ENCODE measurements at places on chromosomes 2 and 18.

- peaks cover 1% of the 10 kb centered on the region for H3K27me3 ChIP-seq
- H3K4me3 ChIP-seq: no peak overlapping the region
- DNase-seq: no peak
- H3K36me3 ChIP-seq: no peaks in the 10 kb centered on the region
- no peaks in the 10 kb centered on the region for H3K4me1 ChIP-seq
- no peak overlapping the region for H3K27ac ChIP-seq
These were observed 211.1 kb upstream of the FAM98A start for GRCh38 chr2:33810046-33810835.

DNA sequence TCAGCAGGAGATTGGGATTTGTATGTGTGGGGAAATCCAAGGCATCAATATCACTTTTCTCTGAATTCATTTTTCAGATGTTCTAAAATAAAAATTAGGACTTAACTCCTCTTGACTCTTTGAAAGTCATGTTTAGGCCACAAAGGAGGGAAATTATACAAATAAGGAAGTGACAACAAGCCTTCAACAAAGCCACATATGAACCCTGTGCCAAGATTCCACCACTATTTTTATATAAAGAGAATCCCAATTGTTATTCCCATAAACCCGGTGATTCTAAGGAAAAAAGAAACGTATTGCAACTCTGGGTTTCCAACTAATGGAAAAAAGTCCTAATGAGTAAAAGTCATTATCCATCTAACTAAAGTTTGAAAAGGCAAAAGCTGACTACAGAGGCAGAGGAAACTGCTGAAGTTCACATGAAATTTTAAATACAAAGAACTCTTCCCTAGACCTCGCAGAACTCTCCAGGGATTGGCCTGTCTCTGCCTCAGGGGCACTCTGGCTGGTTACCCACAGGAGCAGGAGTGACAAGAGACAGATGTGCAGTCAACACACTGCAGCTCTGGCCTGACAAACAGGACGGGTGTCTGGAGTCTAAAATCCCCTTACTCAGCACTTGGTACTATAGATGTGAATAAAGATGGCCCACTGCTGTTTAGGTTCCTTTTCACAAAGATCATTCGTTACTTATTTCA is 11.5 kb downstream of the NPC1 start:
- no peak for DNase-seq
- H3K27ac ChIP-seq: peak overlapping the region; percentile 91
- H3K27me3 ChIP-seq: no peaks in the 10 kb centered on the region
- peaks cover 32% of the 10 kb centered on the region for H3K36me3 ChIP-seq
- H3K4me1 ChIP-seq: peaks cover 34% of the 10 kb centered on the region
- peak overlapping the region; percentile 61 for H3K4me3 ChIP-seq

- no peak overlapping the region for H3K27ac ChIP-seq
- H3K4me3 ChIP-seq: no peak overlapping the region
- no peaks in the 10 kb centered on the region for H3K4me1 ChIP-seq
- H3K27me3 ChIP-seq: no peaks in the 10 kb centered on the region
- no peaks in the 10 kb centered on the region for H3K36me3 ChIP-seq
These were observed 377.4 kb downstream of the RPRM start for GRCh38 chr2:153101187-153101586.

- peak overlapping the region; percentile 28 for H3K27ac ChIP-seq
- H3K4me3 ChIP-seq: no peak overlapping the region
- DNase-seq: peak; percentile 42
These were observed 97.0 kb downstream of the RNF144A start for GRCh38 chr2:7014174-7014640.

GRCh38 chr2:166926657-166927056 is 38.4 kb downstream of the XIRP2 start:
- no peak overlapping the region for H3K4me3 ChIP-seq
- no peaks in the 10 kb centered on the region for H3K4me1 ChIP-seq
- no peak overlapping the region for H3K27ac ChIP-seq
- no peak for DNase-seq
- H3K27me3 ChIP-seq: no peaks in the 10 kb centered on the region

GRCh38 chr2:42163444-42164045 is 5.6 kb upstream of the EML4 start:
- H3K4me1 ChIP-seq: peaks cover 11% of the 10 kb centered on the region
- no peak for DNase-seq

DNA sequence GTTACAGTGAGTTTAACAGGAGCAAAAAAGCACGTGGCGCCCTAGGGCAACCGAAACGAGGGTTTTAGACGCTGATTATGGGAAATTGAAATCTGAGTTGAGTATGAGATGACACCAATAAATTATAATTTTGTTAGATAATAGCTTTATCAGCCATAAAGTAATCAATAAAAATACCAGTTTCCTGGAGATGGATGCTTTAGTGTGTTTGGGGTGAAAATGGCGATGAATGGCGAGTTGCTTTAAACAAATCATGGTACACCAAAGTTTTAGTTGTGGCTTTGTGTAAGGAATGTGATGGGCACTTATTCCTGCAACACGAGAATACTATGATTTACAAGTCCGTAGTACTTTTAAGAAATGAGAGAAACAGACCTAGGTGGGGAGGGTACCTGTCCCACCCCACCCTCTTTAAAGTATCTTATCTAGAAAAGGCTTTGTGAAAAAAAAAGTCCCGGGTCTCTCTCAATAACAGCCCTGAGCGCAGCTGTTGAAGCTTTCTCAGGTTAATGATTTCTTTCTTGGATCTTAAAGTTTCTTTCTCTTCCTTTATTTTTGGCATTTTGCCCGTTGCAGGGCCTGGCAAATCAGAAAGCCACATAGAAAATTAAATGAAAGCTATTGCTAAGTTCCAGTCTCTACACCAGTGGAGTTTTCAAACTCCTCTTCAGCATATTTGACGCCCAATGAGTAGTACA is 1.5 kb upstream of the RRM2 start:
- no peak for DNase-seq
- H3K27me3 ChIP-seq: peaks cover 6% of the 10 kb centered on the region
- H3K27ac ChIP-seq: peak overlapping the region; percentile 69
- no peaks in the 10 kb centered on the region for H3K36me3 ChIP-seq

DNA sequence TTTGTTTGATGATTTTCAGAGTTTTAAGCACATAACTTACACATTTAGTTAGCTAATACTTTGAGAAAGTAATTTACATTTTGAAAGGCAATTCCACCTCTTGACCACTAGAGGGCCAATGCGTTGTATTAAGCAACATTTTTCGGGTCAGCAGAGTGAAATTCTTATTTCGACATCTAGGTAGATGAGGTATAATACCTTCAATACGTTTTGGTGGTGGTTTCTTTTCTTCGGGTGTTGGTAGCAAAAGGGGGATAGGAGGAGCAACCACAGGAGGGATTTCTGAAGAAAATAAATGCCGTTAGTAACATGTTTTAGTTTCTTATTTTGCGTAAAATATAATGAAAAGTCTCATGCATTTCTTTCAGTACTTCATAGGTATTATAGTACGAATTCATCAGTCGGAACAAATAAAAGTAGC is 106.3 kb downstream of the TTN start:
- no peak overlapping the region for H3K4me3 ChIP-seq
- DNase-seq: peak; percentile 32
- H3K27me3 ChIP-seq: no peaks in the 10 kb centered on the region
- peaks cover 6% of the 10 kb centered on the region for H3K4me1 ChIP-seq

DNA sequence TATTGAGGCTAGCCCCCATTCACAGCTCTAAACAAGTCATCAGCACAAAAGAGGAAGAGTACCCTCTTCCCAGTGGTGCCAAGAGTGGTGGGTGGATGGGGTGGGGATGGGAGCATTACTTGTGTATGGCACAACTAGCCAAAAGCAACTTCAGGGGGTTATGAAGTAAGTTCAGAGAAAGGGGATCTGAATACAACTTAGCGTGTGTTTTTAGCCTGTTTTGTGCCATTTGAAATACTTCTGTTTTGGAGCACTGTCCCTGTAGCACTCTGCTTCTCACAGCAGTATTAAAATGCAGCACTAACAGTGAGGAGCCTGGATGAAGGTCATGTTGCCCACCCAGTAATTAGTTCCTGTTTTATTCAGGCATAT is 113.5 kb downstream of the CRIM1 start:
- peaks cover 5% of the 10 kb centered on the region for H3K36me3 ChIP-seq
- DNase-seq: no peak
- H3K4me3 ChIP-seq: no peak overlapping the region
- no peak overlapping the region for H3K27ac ChIP-seq
- no peaks in the 10 kb centered on the region for H3K4me1 ChIP-seq
- H3K27me3 ChIP-seq: peaks cover 4% of the 10 kb centered on the region

DNA sequence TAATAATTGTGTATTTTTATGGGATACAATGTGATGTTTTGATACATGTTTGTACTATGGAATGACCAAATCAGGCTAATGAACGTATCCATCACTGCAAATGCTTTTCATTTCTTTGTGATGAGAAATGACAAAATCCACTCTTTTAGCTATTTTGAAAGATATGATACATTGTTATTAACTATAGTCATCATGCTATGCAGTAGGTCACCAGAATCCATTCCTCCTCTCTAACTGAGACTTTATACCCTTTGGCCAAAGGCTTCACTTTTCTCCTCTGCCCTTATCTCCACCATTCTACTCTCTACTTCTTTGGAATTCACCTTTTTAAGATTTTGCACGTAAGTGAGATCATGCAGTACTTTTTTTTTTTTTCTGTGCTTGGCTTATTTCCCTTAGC is 44.5 kb upstream of the TMEM17 start:
- H3K4me1 ChIP-seq: no peaks in the 10 kb centered on the region
- H3K27me3 ChIP-seq: peaks cover 9% of the 10 kb centered on the region
- H3K36me3 ChIP-seq: no peaks in the 10 kb centered on the region
- no peak for DNase-seq
- no peak overlapping the region for H3K27ac ChIP-seq
- H3K4me3 ChIP-seq: no peak overlapping the region

DNA sequence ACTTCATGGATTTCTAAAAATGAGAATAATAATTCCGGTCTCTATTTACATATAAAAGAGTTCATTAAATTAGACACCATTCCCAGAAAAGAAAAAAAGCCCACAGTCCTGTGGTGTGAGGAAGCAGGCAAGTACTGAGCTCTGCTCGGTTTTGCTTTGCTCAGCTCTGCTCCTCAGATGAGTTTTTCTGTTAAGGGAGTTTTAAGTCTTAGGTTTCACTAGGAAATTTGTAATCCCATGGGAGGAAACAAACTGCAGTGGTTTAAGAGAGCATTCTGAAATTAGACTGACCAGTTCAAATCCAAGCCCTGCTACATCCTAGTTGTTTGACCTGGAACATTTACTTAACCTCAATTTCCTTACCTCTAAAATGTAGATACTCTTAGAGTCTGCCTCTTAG is 338.6 kb upstream of the MMADHC start:
- H3K4me3 ChIP-seq: no peak overlapping the region
- H3K36me3 ChIP-seq: no peaks in the 10 kb centered on the region
- H3K27me3 ChIP-seq: peaks cover 1% of the 10 kb centered on the region
- H3K27ac ChIP-seq: no peak overlapping the region
- no peaks in the 10 kb centered on the region for H3K4me1 ChIP-seq

GRCh38 chr2:55970500-55970899 is 46.9 kb upstream of the EFEMP1 start:
- H3K4me3 ChIP-seq: no peak overlapping the region
- no peak overlapping the region for H3K27ac ChIP-seq

DNA sequence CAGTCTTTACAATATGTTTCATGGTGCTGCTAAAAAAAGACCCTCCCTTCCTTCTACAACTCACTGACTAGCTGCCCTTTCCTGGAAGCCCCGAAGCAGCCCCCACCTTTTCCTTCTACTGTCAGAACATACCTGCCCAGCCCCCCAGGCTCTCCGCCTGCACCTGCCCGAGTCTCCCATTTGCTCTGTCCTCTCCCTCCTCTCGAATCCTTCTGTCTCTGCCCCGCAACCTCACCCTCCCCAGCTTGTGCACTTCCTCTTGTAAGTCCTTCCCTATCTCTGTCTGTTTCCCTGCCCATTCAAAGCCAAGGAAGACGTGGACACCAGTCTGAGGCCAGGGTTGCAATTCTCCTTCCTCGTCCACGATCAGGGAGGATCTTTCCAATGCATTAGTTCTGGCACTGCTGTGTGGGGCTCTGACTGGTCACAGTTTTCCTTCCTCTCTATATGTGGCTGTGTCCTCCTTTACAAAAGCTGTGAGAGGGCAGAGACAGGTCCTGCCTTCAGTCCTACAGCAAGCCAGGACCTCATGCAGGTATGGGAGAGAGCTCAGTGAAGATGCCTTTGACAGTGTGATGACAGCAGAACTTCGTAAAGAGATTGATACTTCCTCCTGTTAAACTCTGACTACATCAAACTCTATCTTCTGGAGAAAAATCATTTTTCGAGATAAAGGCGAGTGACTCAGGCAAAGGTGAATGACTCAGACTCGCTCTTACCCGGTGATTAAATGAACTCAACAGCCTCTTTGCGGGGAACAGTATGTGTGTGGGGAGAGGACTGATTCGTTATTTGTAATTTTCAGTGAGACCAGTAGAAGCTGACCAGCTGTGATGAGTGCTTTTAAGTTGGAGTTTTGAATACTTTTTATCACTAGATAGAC is 14.2 kb downstream of the TNFRSF11A start:
- no peaks in the 10 kb centered on the region for H3K4me1 ChIP-seq
- H3K4me3 ChIP-seq: no peak overlapping the region
- no peak for DNase-seq
- H3K36me3 ChIP-seq: no peaks in the 10 kb centered on the region
- peaks cover 9% of the 10 kb centered on the region for H3K27me3 ChIP-seq

DNA sequence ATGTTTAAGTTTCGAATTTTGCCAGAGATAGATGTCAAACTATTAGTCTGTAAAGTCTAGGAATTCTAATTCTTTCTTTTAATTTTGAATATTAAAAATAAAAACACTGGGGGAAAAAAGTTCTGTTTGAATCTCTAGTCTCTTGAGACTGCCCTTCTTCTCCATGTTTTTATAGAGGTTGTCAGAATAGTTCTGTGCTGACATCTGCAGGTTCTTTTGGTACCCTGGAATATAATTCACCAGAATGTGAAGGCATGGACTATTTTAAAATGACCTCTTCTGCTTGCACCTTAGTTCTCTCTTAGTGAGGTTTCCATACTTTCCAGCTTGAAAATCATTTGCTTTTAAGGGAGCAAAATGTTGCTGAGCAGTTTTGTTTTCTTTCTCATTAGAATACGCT is 121.0 kb upstream of the MSTN start:
- peaks cover 12% of the 10 kb centered on the region for H3K27me3 ChIP-seq
- H3K27ac ChIP-seq: no peak overlapping the region
- DNase-seq: no peak
- H3K4me1 ChIP-seq: peaks cover 2% of the 10 kb centered on the region
- H3K36me3 ChIP-seq: no peaks in the 10 kb centered on the region
- no peak overlapping the region for H3K4me3 ChIP-seq

DNA sequence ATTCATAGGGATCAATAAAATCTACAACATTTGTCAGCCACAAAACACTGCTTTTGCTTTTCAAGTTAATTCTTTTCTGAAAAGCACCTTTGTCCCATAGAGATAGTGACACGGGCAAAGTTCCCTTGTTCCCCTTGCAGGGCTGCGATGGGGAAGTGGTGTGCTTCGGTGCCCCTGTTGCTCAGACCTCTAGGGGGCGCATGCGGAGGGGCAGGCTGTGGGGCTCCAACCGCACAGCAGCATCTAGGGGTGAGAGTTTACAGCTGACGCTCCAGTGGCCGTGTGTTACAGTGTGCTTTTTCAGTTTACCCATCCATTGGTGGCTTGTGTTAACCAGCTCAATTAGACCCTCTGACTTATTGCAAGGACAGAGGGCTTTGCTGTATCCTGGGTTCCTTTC is 1432.2 kb upstream of the ACVR2A start:
- no peaks in the 10 kb centered on the region for H3K36me3 ChIP-seq
- no peak for DNase-seq
- H3K27me3 ChIP-seq: no peaks in the 10 kb centered on the region
- H3K4me1 ChIP-seq: no peaks in the 10 kb centered on the region
- H3K4me3 ChIP-seq: no peak overlapping the region

Data from naive thymus-derived CD8-positive, alpha-beta T cell (primary cell).